Anterior cingulate cortex (tissue), 58 donors: ENCODE measurements at places on chromosomes 2 and 18.

- DNase-seq: no peak
Measured at GRCh38 chr2:216039918-216040317, 26.6 kb upstream of the MREG start.

DNA sequence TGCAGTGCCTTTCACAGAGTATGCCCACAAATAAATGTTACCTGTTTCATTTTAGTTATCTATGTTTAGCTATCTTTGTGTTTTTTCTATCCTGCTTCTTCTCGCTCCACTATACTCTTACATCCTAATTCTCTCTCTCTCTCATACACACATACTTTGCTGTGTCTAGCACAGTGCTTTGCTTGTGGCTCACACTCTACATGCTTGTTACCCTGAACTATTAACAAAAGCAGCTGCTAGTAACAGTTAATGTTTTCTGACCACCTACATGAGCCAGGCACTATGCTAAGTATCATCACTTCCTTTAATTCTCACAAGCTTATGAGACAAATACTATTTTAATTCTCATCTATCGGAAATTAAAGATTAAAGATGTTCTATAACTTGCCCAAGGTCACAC is 390.5 kb upstream of the HNRNPA3 start:
- DNase-seq: no peak

DNA sequence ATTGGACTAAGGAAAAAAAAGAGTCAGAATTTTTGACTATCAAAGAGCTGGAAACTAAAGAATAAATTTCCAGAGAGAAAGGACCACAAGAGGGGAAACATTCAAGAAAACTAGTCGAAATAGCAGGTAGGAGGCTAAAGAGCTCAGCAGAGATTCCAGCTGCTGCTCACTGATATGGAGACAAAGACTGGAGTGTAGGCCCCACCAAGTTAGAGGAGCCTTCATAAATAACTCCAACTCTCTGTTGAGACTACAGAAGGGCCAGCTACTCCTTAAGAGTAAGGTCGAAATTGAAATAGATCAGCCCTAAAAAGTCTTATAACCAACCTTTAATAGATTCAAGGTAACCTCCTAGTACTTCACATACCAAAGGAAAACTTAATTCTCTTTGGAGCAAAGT is 31.1 kb downstream of the SS18 start:
- DNase-seq: no peak

DNA sequence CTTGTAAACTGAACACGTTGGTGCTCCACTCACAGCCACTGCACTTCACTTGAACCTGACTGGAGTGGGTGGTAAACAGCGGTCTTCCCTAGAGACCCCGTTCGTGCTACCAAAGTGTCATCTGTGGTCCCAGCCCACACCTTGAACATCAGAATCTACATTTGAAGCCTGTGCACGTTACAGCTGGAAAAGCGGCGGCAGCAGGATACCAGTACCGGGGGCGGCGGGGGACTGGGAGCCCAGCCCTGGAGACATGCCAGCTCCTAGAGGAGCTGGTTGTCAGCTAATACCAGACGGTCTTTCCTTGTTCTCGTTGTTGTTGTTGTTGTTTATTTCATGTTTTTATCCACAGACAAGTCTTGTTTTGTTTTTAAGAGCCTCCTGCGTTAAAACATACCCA is 156.7 kb downstream of the WDSUB1 start:
- peak; percentile 65 for DNase-seq

DNA sequence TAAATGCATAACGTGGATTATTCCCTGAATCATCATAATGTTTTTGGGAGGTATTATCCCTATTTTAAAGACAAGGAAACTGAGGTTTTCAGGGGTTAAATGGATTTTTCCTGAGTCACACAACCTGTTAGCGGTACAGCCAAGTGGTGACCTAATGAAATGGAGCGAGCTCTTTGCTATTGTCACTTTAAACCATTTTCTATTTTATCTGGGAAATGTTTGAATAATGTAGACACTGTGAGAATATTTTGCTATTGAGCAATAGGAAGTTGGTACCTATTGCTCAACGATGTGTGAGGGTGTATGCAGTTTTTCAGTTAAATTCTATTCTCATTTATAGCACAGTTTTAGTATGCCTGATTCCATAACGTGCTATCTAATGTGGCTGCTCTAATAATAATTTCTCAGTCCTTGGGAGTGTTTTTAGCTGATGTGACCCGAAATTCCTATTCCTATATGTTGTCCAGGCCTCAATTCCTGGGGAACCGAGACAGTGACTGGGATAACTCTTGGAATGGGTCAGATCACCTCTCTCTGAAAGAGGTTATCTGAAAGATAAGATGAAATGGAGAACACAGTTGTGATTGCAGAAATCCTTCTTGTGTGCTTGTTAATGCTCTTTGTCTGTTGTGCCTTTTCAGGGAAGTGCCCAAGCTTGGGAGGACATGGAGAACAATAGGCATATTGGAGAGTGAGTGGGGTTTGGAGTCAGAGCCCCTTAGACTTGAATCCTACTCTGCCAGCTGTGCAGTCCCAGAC is 38.4 kb downstream of the ABCB11 start:
- no peak for DNase-seq

- no peak for DNase-seq
Measured at GRCh38 chr2:179682756-179683155, 178.7 kb downstream of the ZNF385B start.

- no peak for DNase-seq
Measured at GRCh38 chr2:206688990-206689389, 29.2 kb downstream of the DYTN start.

GRCh38 chr2:171670655-171671054 is 16.6 kb upstream of the DYNC1I2 start:
- no peak for DNase-seq

DNA sequence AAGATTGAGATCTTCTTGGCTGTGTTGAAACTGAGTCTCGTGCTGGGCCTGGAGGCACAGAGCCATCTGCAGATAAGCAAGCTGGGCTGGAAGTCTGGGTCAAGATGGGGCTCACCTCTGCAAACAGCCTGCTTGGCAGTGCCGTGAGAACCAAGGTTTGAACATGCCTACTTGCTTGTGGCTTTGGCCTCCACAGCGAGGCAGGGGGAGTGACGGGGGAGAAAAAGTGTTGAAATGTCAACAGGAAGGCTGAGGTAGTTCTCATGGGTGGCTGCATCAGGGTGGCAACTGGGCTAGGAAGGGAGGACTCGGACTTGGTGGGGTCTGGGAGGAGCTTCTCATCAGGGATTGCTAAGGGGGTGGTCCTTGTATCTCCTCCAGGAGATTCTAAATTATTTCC is 99.7 kb downstream of the THNSL2 start:
- no peak for DNase-seq

DNA sequence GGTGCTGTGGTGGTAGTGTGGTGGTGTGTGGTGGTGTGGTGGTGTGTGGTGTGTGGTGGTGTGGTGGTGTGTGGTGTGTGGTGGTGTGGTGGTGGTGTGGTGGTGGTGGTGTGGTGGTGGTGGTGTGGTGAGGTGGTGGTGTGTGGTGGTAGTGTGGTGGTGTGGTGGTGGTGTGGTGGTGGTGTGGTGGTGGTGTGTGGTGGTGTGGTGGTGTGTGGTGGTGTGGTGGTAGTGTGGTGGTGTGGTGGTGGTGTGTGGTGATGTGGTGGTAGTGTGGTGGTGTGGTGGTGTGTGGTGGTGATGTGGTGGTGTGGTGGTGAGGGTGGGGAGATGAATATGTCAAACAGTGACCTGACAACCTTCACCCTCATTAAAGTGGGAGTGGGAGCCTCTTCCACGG is 55.6 kb upstream of the DLGAP1 start:
- DNase-seq: no peak

GRCh38 chr2:25285265-25286024 is 56.3 kb downstream of the DNMT3A start:
- DNase-seq: no peak

DNA sequence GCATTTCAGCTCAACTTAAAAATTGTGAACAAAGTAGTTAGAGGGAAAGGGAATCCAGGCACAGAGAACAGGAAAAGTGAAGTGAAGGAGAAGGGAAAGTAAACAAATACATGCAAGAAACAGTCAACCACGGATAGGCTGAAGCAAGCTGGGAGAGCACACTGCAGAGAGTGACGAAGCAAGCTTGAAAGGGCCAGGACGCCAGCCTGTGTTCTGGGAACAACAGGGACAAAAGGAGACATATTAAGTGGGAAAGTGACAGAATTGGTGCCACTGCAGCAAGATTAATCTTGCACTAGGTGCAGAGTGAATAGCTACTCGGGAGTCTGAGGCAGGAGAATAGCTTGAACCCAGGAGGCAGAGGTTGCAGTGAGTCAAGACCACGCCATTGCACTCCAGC is 197.3 kb downstream of the SOX11 start:
- DNase-seq: no peak

DNA sequence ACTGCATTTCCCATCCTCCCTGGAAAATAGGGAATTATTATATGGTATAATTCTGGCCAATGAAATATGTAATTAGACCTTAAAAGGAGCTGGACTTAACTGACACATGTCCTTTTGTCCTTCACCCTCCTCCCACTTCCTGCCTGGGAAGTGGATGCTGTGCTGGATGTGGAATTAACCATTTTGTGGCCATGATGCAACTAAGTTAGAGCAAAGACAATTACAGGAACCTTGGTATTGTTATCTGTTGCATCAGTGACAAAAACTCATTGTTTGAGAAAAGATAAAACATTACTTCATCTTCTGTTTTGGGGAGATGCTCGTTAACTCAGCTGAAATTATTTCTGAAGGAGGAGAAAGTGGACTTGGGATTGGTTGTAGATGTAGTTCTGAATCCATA is 227.7 kb upstream of the BOD1L2 start:
- DNase-seq: no peak

DNA sequence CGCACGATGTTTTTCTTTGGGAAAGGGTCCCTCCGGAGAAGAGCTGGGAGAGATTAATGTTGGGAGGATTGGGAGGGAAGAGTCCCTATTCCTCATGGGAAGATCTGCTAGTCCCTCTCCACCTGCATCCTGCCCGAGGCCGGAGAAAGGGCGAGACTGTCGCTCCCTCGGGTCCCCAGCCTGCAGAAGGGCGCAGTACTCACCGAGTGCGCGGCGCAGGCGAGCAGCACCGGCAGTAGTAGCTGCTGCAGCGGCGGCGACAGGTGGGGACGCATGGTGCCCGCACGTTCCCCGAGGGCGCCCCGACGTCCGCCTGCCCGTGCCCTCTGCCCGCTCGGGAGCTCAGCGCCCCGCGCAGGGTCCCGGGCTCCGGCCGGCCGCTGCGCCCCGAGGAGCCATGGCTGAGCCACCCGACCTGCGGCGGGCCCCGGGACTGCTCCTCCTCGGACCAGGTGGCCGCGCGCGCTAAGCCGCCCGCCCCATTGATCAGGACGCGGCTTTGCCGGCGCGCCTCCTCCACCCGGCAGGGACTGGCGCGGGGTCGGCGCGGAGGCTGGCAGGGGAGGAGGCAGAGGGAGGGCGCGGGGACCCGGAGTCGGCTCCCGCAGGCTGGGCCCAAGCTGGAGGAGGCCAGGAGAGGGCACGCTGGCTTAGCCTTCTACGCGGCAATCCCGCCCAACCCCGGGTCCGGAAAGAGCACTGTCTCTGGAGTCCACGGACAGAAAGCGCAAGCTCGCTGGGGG is at the start of gene SCTR:
Gene SCTR, minus strand, starts transcription at position 532 of the 743 bp plus-strand sequence. Its CDS starts 257 bp downstream, at position 275.
- DNase-seq: no peak

DNA sequence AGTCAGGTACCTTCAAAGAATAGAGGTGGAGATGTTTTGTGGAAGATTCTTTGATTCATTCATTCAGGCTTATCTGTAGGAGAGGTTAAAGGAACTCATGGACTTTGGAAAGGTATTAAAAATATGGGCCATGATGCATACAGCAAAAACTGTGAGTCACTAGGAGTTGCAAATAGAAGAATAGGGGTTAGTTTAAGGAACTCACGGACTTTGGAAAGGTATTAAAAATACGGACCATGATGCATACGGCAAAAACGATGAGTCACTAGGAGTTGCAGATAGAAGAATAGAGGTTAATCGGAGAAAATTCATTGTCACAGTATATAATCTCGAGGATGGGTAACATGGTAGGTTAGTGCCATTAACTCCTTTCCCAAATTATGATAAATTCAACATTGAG is 41.2 kb downstream of the SLC9A2 start:
- DNase-seq: no peak

- no peak for DNase-seq
Measured at GRCh38 chr18:48597110-48597509, 58.3 kb downstream of the CTIF start.

DNA sequence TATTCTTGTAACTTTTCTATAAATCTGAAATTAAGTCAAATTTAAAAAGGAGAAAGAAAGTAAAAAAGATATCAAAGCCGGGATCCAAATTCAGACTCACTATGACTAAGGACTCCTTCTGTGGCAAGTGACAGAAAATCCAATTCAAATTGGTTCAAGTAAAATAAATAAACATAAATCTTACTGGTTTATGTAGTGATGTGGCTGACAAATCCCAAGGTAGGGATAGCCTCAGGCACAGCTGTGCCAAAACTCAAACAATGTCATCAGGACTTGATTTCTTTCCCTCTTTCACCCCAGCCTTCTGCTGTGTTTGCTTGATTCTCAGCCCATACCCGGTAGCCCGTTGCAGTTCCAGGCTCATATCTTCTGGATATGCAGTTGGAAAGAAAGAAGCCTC is 284.6 kb downstream of the SP3 start:
- no peak for DNase-seq

- DNase-seq: peak; percentile 32
Measured at GRCh38 chr2:100262555-100263320, 59.6 kb downstream of the LONRF2 start.

GRCh38 chr2:144514616-144515091 is 5.3 kb downstream of the ZEB2 start:
- no peak for DNase-seq

- DNase-seq: no peak
Measured at GRCh38 chr2:70903641-70904340, 31.9 kb upstream of the ATP6V1B1 start.

- no peak for DNase-seq
Measured at GRCh38 chr2:80529466-80530165, 225.1 kb upstream of the LRRTM1 start.

DNA sequence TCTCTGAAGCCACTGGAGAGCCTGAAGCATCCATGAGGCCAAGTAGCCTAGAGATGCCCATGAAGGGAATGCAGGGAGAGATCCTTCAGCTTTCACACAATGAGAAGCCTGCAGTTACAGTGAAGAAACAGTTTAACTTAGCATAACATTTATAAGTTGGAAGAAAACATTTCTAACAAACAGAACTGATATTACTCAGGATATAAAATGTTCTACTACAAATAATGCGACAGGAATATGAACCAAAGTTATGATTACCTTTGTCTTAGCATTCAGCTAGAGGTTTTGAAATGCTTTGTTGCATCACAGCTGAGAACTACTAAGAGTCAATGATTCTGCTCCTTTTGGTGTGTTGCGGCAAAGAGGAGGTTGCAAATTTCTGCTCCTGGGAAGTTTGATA is 6.9 kb upstream of the KYNU start:
- DNase-seq: no peak

GRCh38 chr2:201949181-201949926 is 84.3 kb upstream of the FZD7 start:
- no peak for DNase-seq

DNA sequence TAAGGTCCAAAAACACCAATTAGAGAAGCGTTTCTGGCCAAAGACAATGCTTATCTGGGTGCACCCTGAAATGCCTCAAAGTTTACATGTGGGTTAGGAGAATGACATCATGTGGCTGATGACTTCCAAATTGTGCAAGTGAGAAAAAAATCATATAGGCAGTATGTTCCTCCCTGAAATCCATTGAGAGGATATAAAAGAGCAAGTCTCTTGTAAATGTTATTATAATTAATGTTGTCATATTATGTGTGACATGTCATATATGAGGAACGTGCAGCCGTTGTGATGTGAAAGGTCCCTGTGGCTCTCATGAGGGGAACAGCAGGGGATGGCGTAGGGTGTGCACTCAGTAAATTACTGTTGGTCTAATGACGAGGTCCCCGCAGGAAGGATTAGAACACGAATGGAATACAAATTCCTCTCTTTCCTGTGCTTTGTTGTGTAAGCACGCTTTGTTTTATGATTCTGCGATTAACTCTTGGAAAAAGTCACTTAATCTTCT is 290.8 kb downstream of the PRKCE start:
- no peak for DNase-seq
